AG20443 (cell line): ENCODE measurements at places on chromosomes 3 and 15.

- DNase-seq: no peak
Observed at GRCh38 chr3:33936921-33937525, 138.6 kb downstream of the PDCD6IP start.

GRCh38 chr15:36632226-36632625 lies 52.8 kb downstream of the CDIN1 start:
- peak; percentile 76 for DNase-seq

- DNase-seq: no peak
Observed at GRCh38 chr3:135751991-135752390, 213.5 kb upstream of the PPP2R3A start.

- no peak for DNase-seq
Observed at GRCh38 chr3:170372190-170372879, 14.8 kb downstream of the SKIL start.

- no peak for DNase-seq
Observed at GRCh38 chr15:56042982-56043980, 49.9 kb upstream of the NEDD4 start.

GRCh38 chr15:81106560-81106959 lies 27.5 kb upstream of the CFAP161 start:
- peak; percentile 78 for DNase-seq

GRCh38 chr3:186879781-186880180 lies 37.3 kb downstream of the ADIPOQ start:
- no peak for DNase-seq

- peak; percentile 63 for DNase-seq
Observed at GRCh38 chr3:140736863-140737460, 59.1 kb downstream of the TRIM42 start.

DNA sequence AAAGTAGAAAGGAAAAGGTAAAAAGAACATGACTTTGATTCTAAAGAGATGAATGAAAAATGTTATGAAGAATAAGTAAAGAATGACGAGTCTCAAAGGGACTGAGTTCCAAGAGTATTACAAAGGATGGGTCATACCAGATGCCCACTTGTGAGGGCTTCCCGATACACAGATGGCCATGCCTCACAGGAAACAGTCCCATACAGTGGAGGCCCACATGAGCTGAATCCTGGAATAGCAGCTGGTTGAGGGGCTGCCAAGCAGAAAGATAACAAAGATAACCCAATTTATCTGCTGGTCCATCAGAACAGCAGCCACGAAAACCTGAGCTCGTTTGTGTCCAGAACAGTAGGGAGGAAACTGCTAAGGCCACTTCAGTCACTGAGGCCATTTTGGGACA lies 3.7 kb downstream of the SSR3 start:
- DNase-seq: peak; percentile 24

DNA sequence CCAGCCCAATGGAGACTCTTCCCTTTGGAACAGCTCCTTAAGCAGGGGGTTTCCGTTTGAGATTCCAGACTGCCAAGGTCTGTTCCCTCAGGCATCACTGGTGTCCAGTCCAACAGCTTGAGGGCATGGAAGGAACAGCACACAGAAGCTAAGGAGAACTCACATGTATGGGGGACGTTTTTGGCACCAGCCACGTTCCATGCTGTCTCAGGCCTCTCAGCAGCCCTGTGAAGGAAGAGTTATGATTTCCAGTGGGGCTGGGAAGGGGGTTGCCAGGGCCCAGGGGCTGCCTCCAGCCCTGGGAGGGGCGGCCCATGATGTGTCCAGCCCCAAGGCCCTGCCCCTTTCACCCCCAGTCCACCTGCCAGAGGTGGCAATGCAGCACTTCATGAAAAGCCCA lies 7.5 kb upstream of the RHO start:
- DNase-seq: no peak

DNA sequence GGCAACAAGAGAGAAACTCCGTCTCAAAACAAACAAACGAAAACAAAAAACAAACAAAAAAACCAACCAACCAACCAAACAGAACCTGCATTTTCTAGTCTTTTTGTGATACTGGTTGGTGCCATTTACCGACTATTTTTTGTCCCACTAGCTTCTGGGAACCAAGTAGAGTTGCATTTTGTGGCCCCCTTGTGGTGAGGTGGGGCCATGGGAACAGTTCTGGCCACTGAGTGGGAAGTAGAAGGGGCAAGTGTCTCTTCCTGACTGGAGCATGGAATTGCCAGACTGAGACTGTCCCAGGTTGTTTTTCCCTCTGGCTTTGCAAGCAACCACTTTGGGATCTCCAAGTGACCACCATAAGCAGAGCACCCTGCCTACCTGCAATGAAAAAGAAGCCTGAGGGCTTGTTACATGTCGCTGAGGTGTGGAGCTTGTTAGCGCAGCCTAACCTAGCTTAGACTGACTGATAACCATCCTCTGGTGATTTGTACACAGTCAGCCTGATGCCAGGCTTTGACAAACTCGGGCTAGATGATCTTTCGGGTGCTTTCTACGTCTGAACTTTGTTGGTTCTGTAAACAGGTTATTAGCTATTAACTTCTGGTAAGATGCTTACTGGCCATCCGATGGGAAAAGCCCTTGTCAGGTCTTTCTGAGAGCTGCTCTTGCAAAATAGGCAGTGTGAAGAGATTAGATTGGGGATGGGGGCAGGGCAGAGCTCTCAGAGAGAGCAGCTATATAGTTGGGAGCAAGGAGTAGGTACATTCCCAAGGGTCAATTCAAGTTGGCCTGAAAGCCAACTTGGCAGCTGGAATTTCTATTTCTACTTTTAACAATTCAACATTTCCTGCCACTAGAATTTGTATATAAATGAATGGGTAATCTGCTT lies 172.2 kb downstream of the SSR3 start:
- DNase-seq: peak; percentile 27

DNA sequence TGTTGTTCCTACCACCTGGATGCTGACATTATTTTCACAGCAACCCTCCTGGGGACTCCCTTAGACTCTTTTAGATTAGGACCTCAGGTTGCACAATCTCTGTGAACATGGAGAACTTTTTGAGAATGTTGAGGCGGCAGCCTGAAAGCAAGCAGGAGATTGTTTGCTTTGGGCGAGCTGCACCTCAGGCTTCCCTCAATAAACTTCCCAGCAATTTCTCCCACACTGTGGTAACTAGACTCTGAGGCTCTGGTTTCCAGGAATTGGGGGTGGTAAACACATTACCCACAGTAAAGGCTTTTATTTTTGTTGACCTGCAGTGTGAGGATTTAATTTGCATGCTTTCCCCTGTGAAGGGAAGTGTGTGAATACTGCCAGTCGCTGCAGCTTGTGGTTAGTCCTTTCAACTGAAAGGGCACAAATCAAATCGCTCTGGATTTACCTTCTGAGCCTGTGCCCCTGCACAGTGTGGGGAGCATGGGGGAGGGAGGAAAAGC lies 35.2 kb upstream of the SIAH2 start:
- no peak for DNase-seq

- DNase-seq: peak; percentile 51
Observed at GRCh38 chr15:66644869-66645268, 57.2 kb upstream of the SMAD6 start.

- DNase-seq: peak; percentile 79
Observed at GRCh38 chr3:107846279-107846852, 244.5 kb downstream of the CD47 start.

DNA sequence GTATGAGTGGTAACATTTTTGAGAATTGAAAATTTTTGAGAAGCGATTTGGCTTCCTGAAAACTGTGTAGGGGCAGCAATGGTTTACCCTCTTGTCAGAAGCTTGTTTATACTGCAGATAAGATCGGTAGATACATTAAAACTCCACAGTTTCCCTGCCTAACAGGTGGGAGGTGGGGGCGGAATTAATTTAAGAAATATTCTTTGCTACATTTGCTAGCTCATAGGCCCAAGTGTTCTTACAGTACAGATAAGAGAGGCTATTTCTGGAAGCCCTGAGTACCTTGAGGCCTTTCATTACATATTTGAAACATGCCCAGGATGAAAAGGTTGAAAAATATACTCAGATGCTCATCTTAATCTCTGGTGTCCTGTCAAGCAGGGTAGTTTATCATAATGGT lies 285.5 kb downstream of the UBE2E2 start:
- DNase-seq: no peak

GRCh38 chr3:69254351-69254750 lies 131.5 kb downstream of the FRMD4B start:
- DNase-seq: no peak

DNA sequence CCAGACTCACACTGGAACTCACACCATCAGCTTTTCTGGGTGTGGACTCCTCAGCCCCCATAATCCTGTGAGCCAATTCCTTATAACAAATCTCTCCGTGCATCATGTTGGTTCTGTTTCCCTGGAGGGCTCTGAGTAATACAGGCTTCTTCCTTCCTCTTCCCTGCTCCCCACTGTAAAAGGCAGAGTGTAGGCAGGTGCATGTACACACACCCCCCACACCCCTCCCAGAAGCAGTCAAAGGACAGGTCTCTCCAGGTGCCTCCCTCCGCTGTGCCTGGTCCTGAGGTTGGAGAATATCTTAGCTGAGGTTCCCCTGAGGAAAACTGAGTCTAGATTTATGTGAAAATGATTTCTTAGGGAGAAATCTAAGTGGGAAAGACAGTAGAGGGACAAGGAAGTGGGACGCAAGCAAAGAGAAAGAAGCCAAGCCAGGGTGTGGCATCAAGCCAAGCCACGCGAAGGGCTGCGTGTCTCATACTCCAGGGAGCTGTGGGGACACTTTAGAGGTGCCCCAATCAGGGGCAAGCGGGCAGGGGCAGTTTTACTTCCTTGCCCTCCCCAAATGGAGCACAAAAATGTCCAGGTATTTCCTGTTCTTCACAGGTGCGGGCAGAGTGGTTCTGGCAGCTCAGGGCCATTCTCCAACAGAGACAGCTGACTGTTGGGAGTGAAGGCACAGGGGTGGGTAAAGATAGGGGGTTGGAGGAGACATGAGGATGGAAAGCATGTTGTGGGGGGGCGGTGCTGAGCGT lies 86.6 kb downstream of the HMG20A start:
- no peak for DNase-seq

DNA sequence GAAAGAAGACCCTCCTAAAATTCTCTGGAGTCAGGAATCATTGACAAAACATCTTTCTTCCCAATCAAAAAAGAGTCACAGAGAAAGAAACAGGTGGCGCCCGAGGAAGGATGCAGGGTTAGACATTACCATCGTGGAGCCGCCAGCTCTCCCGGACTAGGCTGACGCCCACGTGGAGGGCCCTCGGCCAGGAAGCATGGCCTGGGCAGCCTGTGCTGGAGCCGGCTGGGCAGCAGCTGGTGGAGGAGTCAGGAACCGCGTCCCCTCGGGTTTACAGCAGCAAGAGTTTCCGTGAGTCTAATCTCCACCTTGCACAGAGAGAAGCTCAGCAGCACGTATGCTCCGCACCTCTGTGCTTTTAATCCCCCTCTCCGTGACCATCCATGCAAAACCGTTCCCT lies 533.7 kb upstream of the ATP11B start:
- no peak for DNase-seq

DNA sequence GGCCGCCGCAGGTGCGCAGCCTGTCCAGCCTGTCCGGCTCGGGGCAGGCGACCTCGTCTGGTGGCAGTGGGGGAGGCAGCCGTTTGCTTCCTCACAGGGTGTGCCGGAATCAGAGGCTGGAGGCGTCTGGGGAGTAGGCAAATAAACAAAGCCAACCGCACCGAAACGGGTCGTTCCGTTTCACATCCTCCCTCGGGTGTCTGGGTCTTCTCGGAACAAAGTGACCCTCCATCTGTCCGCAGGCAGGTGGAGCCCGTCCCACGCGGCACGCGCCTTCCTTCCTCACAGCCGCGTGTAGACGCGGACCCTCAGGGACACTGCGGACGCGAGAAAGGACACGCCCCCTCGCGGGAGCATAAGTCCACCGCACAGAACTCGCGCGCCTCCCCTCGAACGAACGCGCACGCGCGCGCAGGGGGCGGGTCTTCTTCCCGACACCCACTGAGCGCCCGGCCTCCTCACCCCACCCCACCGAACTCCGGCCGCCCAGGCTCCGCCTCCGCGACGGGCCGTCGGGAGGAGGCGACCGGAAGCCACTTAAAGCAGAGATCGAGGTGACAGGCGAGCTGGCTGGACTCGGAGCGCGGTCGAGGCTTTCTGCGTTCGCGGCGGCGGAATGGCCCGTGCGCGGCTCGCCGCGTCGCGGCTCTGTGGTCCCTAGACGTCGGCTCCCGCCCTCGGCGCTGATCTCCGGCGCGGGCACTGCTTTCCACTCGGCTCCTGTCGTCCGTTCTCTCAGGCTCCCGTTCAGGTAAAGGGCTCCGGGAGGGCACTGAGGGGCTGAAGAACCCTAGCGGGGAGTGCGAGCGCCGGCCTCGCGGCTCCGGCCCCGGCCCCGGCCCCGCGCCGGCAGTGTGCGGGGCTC lies at the start of gene TIPARP:
Gene TIPARP (plus strand): TSS at position 545 of the 865 bp plus-strand sequence. CDS start 3,108 bp downstream, outside the sequence.
- DNase-seq: peak; percentile 99

DNA sequence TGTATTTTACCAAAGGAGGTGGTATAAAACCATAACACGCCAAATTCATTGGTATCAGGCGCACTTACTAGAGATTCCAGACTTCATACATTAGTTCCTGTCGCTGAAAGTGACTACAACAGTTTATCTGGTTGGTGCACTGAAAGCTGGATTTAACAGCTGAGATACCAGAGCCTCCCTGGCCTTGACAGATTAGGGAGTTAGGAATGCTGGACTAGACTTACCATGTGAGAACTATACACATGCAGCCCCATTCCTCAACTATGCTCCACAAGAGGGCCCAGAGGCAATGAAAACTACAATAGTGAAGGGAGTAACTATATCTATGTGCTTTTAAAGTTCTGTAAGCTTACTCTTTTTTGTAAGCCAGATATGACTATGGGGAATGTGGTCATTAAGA lies 174.4 kb downstream of the STAG1 start:
- DNase-seq: no peak

DNA sequence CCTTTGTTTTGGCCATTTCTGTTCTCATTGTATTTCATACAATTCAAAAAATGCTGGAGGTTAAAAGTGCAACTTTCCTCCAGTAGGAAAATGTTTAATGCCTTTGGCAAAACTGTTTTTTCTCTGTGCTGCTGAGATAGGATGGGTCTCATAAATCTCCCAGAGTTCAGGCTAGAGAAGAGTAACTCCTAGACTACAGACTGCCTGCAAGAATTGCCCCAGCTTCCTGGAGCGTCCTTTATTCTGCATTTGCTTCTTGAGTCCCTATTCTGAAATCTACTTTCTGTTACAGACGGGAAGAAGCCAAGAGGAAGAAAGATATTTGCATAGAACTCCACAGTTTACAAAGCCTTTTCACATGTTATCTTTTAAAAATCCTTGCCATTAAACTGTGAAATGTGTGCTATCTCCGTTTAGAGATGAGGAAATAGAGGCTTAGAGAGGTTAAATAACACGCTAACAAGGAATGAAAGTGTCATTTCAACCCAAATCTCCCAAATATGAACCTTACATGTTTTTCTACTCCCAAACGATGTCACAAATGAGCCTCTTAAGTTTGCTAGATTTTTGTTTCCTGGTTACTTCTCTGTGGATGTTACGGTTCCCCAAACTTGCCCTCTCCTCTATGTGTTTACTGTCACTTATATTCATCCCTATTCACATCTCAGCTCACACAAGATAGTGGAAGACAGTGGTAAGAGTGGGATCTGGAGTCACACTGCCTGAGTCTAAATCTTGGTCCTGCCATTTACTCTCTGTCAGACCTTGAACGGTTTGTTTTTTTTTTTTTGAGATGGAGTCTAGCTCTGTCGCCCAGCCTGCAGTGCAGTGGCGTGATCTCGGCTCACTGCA lies 17.4 kb downstream of the NANOGP8 start:
- DNase-seq: no peak

- no peak for DNase-seq
Observed at GRCh38 chr3:55958605-55959004, 471.5 kb upstream of the WNT5A start.
